ENCODE measurements at places on chromosomes 2 and 18. TPM values are rescaled to one million over a fixed set of nuclear protein-coding genes. Genes with fewer than 3 reads are reported as not detected.

Gene B4GALT6
- total RNA-seq, result 17.1 TPM

Gene UBE2F
- 44.1 TPM for total RNA-seq

Gene CFAP210
- total RNA-seq, result not detected

Gene DLGAP1
- total RNA-seq, result 0.10 TPM

Gene VWC2L
- total RNA-seq, result not detected

Gene SERPINB10
- total RNA-seq, result not detected

Gene ESPNL
- not detected for total RNA-seq

Gene OTOF
- total RNA-seq, result 2.3 TPM

Gene PLEK
- total RNA-seq, result under 0.01 TPM

Gene HMSD
- total RNA-seq, result not detected

Gene BCL2
- total RNA-seq, result 0.98 TPM
